ENCODE measurements at places on chromosomes 11 and 22. TPM values are rescaled to one million over a fixed set of nuclear protein-coding genes. Genes with fewer than 3 reads are reported as not detected.

Gene MAJIN
- not detected for total RNA-seq

Gene LMO2
- 1.8 TPM for total RNA-seq

DNA sequence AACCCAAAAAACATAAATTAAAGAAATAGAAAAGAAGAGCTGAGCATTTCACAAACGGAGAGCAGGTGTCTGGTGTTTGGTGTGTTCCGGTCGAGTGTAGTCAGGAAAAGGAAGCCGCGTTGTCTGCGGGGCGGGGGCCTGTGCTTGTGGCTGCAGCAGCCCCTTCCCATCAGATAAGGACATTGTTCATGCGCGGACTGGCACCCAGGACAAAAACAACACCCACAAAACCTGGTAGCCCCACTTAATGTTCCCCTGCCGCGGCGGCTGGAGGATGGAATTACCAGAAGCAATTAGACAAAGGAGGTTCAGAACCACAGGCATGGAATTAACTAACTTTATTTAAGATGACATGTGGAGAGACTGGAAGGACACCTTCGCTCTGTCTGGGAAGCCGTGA is 29.9 kb downstream of the KRTAP5-5 start:
- H3K36me3 ChIP-seq: no peaks in the 10 kb centered on the region
- no peak overlapping the region for H3K27ac ChIP-seq
- H3K4me3 ChIP-seq: no peak overlapping the region
- H3K4me1 ChIP-seq: no peaks in the 10 kb centered on the region
- peaks cover 11% of the 10 kb centered on the region for H3K27me3 ChIP-seq

DNA sequence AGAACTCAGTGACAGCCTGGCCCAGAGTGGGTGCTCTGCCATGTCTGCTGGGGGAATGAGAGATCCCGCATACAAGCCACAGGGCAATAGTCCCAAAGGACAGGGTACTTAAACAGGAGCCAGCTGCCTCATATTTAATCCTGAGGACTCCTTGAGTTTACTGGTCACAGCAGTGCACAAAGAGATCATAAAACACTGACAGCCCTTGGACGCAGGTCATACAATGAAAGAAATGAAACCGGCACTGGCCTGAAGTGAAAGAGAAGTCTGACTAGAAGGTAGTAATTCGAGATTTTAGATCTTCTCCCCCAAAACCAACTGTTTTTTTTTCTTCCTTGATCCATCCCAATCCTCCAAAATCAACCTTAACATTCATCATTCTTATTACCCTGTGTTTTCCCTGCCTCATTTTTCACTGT is 299.8 kb upstream of the SYN3 start:
- H3K36me3 ChIP-seq: no peaks in the 10 kb centered on the region
- H3K27ac ChIP-seq: no peak overlapping the region
- peaks cover 5% of the 10 kb centered on the region for H3K4me1 ChIP-seq
- no peak for DNase-seq
